Activated CD4-positive, alpha-beta memory T cell treated with anti-CD3 and anti-CD28 coated beads for 36 hours (primary cell): ENCODE measurements at places on chromosomes 3 and 15.

DNA sequence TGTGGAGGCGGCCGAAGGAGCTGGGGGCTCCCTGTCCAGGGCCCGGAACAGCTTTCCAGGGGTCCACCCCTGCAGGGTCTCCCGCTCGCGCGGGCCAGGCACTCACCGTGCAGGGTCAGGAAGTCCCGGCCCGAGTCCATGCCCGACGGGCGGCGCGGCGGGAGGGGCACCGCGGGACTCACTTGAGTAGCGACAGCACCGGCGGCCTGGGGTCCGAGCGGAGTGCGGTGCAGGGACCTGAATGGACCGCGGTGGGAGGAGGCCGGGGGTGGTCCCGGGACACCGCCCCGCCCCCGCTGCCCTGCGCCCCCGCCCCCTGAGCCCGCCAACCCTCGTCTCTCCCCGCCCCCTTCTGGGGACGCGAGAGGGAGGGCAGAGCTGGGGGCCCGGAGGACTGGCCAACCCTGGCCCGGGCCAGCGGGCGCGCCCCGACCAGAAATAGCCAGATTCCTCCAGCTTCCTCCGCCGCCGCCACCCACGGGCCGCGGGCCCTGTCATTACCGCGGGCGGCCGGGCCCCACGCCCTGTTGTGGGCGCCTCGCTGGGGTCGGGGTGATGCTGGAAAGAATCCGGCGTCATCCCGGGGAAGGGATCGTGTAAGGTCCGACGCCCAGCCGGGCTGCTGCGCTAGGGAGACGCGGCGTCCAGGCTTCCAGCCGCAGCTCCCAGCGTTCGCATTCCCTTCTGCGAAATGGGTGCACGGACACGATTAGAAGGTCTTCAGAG lies at the start of gene PLCD1:
Gene PLCD1, minus strand, starts transcription at position 243 of the 726 bp plus-strand sequence. Its CDS starts 103 bp downstream, at position 140.
- DNase-seq = peak; percentile 61

DNA sequence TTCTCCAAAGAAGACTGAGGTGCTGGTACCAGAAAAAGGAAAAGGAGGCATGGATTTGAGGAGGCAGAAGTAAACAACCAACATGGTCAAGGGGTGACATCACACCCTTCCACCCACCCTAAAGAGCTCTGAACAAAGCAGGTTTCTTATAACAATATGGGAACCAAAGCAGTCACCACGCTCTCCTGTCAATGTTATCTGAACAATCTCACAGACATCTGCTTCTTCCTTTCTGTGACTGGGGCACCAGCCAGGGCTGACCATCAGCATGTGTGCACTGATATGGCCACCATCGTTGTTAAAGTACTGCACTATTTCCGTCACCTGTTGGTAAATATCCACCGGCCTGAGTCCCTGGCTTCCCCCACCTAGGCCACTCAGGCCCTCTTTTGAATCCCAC lies 252.9 kb downstream of the SHQ1 start:
- DNase-seq = no peak

DNA sequence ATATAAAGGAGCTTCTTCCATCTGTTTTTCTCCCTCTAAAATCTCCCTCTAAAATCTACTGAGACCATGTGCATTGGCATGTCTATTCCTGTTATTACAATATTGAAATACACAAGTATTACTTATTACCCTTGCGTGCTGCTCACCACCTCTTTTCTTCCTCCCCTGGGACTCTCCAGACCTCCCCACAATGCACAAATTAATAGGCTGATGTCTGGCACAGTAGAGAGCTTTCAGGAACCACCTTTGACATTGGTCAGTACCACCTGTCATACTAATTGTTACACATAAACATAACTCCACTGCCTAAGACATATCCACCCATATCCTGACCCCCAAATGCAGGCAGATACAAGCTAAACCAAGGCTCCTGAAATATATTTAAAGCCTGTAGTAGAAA lies 722.6 kb downstream of the FHIT start:
- no peak for DNase-seq

DNA sequence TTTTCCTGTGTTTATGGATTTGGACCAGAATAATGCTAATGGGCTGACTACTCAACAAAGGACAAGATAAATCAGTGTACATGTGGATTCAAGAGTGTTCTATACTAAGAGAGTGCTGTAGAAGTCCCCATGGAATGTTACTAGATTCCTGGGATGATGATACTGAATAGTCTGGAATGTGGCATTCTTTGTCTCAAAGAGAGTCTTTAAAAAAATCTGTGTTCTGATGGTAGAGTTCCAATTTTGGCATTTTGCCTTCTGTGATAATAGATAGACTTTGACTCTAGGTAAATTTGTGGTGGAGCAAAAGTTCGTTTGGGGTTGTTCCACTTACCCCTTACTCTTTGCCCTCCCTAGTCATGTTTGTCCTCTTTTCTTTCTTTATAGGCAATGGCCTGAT lies 43.7 kb downstream of the NMD3 start:
- no peak for DNase-seq

- DNase-seq = no peak
These were observed 6.1 kb downstream of the CYP1A2 start for GRCh38 chr15:74754593-74755215.

DNA sequence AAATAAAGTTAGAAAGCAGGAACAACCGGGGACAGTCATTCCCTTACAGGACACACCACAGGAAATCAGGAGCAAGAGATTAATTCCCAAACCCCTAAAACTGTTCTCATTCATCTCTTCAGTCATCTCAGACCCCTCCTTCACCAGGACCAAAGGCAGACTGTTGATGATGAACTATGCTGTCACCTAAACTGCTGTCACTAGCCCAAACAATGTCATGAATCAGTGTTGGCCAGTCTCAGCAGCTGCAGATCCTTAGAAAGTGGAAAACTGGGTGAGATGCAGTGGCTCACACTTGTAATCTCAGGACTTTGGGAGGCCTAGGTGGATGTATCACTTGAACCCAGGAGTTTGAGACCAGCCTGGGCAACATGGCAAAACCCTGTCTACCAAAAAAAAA lies 909.6 kb downstream of the ROBO1 start:
- no peak for DNase-seq

- DNase-seq = peak; percentile 66
These were observed 76.9 kb downstream of the RHCG start for GRCh38 chr15:89419370-89419984.

DNA sequence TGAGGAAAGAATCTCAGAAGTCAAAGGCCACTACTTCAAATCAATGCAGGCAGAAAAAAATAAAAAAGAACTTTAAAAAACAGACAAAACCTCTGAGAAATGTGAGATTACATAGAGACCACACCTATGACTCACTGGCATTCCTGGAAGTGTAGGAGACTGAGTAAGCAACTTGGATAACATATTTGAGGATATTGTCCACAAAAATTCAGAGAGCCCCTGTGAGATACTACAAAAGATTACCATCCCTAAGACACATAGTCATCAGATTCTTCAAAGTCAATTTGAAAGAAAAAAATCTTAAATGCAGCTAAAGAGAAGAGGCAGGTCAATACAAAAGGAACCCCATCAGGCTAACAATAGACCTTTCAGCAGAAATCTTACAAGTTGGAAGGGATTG lies 887.3 kb downstream of the NTRK3 start:
- no peak for DNase-seq

DNA sequence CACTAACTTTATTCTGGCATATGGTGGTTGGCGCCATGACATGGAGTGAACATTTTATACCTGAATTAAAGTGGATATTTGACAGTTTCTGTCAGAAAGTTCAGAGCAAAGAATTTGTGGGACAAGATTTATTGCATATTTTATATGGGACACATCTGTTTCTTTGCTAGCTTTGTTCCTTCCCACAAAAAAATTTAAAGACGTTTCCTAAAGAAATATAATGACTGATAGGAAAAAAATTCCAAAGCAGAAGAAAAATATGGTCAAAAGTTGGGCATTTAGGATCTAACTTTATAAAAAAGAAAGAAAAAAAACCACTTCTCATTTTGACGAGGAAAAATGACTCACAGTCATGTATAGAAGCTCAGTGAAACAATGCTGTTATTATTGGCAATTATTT lies 101.6 kb downstream of the GREM1 start:
- DNase-seq = no peak

DNA sequence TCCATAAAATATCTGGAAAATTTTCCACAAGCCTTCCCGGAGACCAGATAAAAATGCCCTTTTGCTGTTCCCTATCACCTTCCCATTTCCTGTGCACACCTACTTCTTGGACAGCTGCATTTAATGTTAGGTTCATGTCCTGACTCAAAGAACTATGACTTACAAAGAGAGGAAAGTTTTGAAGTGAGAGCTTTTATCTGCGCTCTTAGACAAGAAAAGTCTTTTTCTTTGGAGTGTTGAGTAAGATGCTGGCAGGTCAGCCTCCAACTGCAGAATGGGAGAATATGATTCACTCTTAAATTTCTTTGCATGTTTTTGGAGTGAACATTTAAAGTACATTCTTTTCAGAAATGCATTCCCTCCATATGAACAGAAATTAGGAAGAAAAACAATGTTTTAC lies 147.3 kb upstream of the DPH6 start:
- no peak for DNase-seq

- DNase-seq = no peak
These were observed 34.0 kb downstream of the DHX30 start for GRCh38 chr3:47836986-47837385.

- no peak for DNase-seq
These were observed 62.9 kb upstream of the PTX3 start for GRCh38 chr3:157373783-157374182.
